Activated CD4-positive, alpha-beta T cell treated with anti-CD3 and anti-CD28 coated beads, Interleukin-2, amount 10 ng/mL, durations not matched to agents 24 days and 14 days (primary cell): ENCODE measurements at places on chromosomes 5 and 9. TPM values are rescaled to one million over a fixed set of nuclear protein-coding genes. Genes with fewer than 3 reads are reported as not detected.

DNA sequence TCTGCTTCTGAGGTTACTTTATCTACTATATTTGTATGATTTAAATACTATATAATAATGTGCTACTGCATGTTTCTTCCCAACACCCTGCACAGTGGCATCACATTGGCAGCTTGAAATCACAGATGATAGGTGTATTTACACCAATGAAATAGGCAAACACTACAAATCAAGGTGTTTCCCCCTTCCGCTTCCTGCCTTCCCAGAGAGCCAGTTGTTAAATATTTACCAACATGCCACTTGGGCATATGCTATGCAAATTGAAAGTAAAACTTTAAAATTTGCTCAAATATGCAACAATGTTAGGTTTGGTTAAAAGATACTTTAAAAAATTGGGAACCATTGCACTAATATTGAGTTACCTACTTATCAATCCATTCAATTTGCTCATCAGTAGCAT, 58.2 kb upstream of the SMARCA2 start:
- DNase-seq = no peak

GRCh38 chr5:68409259-68409658, 193.7 kb downstream of the PIK3R1 start:
- DNase-seq = no peak

DNA sequence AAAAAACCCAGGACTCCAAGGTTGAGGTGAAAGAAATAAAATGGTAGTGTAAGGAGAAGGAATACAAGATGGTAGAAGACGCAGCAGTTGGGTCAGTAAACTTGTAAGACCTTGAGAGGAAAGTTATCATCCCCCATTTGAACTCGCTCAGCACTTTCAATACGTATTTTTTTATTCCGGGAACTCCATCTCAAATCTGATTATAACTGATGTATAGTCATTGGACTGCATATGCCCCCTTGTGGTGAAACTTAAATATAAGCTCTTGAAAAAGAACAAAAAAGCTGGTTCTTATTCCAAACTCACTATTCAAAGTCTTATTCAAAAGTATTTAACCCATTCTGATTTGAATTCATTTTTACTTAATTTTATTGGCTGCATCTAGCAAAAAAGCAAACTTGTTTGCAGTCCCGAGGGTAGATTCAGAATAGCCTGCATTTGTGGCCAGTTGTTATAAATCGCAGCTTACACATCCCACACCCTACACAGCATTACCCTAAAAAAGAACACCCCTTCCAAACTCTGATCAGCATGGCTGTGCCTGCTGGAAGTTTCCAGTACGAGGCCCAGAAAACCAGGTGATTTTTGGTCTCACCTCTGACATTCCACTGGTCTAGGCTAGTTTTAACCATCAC, 118.0 kb downstream of the ESM1 start:
- DNase-seq = peak; percentile 67

SLC25A2 gene
- total RNA-seq = 0.14 and 0.23 TPM in 2 replicates

DNA sequence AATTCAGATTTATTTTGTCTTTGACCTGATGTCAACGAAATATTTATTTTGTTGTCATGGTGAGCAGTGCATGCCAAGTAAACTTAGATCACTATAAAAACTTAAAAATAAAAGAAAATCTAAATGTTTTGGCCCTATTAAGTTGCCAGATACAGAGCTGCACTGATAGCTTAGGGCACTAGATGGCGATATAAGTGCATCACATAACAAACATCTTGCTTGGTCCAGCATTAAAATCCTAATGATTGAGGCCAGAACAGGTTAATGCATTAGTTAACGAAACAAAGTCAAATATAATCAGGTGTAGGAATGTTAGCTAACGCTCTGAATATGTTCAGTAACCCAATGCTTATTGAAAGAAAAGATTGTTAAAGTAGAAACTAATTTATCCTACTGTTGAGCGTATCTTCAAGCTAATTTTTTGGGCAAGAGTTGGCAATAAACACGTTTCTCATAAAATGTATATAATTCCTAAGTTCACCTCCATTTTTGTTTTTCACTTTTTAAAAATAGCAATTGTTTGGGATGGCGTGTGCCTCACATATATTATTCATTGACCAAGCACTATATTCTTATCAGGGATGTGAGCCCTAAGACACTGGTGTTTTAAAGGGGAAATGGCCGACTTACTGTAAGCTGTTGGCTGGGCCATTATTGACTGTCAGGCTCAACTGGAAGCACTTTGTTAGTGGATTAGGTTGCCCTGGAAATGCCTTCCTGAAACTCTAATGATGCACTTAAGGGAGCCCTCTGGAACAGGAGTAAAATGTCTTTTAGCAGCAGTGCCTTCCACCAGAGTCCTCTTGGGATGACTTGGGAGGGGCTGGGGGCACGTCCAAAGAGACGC, 33.3 kb downstream of the KCTD16 start:
- peak; percentile 78 for DNase-seq

NKD2 gene
- total RNA-seq = 3.3 and 4.0 TPM in 2 replicates

DNA sequence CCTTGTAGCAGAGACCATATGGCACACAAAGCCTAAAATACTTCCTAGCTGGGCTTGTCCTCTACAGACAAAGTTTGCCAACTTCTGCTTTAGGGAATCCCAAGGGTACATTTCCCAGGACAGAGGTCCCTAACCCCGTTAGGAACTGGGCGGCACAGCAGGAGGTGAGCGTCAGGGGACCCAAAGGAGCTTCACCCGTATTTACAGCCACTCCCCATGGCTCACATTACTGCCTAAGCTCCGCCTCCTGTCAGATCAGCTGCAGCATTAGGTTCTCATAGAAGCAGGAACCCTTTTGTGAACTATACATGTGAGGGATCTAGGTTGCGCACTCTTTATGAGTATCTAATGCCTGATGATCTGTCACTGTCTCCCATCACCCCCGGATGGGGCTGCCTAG, 88.5 kb upstream of the TRPM3 start:
- DNase-seq = no peak

GRCh38 chr5:43309637-43310036, 3.6 kb downstream of the HMGCS1 start:
- no peak for DNase-seq

PCDHA9 gene
- not detected in 2 replicates for total RNA-seq

GRCh38 chr5:40378396-40379177, 301.1 kb upstream of the PTGER4 start:
- DNase-seq = no peak

GRCh38 chr5:535846-536698, 11.8 kb upstream of the SLC9A3 start:
- DNase-seq = no peak

DNA sequence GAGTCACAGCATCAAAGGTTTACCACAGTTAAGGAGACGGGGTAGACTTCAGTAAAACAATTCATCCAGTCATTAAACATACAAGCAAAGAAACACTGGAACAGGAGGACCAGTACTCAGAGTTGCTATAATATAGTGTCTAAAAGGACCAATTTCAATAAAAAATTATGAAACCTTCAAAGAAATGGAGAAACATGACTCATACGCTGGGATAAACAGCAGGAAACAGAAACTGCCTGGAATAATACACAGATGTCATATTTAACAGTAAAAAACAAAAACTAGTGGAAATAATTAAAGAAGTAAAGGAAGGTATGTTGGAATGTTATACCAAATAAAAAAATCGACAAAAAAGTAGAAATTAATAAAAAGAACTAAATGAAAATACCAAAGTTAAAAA, 1075.9 kb downstream of the NR2F1-AS1 start:
- no peak for DNase-seq

DNA sequence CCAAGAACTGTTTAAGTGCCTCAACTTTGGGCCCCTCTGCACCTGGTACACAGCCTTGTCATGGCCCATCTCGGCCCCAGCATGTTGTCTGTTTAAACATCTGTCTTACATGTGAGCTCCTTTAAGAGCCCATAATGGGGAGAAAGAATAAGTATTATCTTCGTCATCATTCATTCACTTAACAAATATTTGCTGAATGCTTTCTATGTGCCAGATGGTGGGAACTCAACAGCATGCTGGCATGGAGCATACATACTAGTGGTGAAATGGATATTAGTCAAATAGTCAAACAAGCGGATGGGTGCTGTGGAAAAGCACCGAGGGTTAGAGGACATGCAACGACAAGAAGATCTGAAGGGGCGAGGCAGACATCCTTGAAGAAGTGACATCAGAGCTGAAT, 54.5 kb downstream of the GABBR2 start:
- no peak for DNase-seq

ARHGEF39 gene
- 9.9 and 10.8 TPM in 2 replicates for total RNA-seq

CARTPT gene
- total RNA-seq = not detected in 2 replicates

DNA sequence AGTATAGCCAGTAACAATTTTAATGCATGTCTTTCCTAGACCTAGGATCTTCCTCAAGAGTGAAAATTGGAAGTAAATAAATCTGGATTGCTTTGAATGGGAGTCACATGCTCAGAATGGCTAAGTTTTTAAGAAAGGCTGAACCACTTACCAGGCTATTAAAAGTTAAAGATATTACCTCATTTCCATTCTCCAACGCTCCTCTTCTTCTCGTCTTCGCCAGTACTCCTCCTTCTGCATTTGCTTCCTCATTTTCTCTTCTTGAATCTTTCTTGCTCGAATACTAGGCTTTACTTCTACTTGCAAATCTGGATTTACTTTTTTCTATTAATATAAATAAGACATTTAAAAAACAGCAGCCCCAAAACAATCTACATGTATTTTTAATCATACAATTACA, 49.6 kb downstream of the ZFR start:
- DNase-seq = no peak

- DNase-seq = peak; percentile 74
Observed at GRCh38 chr5:116084287-116084691, 536 bp upstream of the COMMD10 start.

GRCh38 chr5:159965031-159965837, 43.7 kb upstream of the TTC1 start:
- peak; percentile 68 for DNase-seq

- no peak for DNase-seq
Observed at GRCh38 chr5:78727786-78728761, 79.5 kb upstream of the LHFPL2 start.

- DNase-seq = no peak
Observed at GRCh38 chr5:117204926-117205869, 630.6 kb upstream of the SEMA6A start.

CATSPER3 gene
- total RNA-seq = 0.54 and 0.64 TPM in 2 replicates

- no peak for DNase-seq
Observed at GRCh38 chr5:139340051-139340450, 1.6 kb upstream of the PAIP2 start.

- peak; percentile 69 for DNase-seq
Observed at GRCh38 chr9:122406070-122406890, 35.5 kb downstream of the PTGS1 start.
